Iris pigment epithelial cell (primary cell): ENCODE measurements at places on chromosomes 2 and 18.

GRCh38 chr2:1780693-1781092 is 36.4 kb upstream of the PXDN start:
- no peak for DNase-seq

- DNase-seq, result no peak
Observed at GRCh38 chr2:6249557-6249956, 557.4 kb downstream of the SOX11 start.

- no peak for DNase-seq
Observed at GRCh38 chr2:191500566-191500883, 177.4 kb upstream of the NABP1 start.

DNA sequence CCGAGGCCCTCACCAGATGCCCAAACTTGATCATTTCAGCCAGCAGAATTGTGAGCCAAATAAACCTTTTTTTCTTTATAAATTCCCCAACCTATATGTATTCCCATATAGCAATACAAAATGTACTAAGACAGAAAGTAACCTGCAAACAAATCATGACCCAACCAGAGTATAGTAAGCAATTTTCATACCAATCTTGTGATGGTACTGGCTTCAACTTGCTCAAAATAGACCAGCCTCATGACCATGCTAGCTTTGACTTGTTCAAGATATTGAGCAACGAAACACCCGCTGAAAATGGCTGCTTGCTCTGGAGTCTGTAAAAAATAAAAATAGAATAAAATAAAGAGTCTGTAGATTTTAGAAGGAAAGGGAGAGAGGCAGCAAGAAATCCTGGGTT is 97.6 kb downstream of the C1D start:
- DNase-seq, result no peak

DNA sequence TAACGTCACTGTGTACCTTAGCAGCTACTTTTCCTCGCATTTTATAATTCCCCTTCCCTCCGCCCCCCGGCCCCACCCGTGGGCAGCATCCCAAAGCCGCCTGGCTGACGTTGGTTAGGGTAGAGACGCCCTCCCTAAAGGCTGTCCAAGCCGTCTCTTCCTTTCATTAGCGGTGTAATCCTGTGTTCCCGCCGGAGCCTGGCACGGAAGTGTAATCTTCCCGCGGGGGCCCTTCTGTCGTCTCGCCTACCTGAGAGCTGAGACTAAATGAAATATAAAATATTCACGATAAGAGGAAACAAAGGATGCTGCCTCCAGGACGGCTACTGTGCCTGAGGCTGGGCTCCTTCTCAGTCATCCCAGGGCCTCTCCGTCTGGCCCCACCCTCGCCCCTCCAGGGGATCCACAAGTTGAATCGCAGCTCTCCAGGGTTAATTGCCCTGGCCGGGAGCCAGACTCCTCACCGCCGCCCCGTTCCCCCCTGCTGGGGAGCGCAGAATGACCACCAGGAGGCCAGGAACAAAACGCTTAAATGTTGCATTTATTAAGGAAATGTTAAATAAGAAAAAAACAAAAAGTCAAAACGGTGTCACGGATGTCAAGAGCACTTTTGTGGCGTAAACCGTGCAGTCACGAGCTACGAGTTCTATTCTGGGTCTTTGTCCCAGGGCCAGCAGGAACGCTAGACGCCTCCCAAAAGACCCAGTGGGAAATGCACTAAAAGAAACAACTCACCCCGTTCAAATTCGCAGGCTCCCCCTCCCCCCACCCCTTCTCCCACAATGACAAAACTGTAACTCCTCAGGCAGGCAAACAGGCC is 1.5 kb downstream of the RPRM start:
- DNase-seq, result no peak

- DNase-seq, result no peak
Observed at GRCh38 chr2:37623406-37623805, 48.0 kb downstream of the CDC42EP3 start.
